Osteoblast (primary cell): ENCODE measurements at places on chromosomes 1 and 21.

GRCh38 chr1:46506470-46507219 is 17.0 kb downstream of the DMBX1 start:
- peak; percentile 49 for DNase-seq

- DNase-seq, result no peak
Measured at GRCh38 chr1:62439652-62440371, 3.0 kb downstream of the USP1 start.

GRCh38 chr1:100152271-100152670 is 19.3 kb downstream of the TRMT13 start:
- no peak for DNase-seq

GRCh38 chr1:61090546-61091202 is 8.3 kb downstream of the NFIA start:
- no peak for DNase-seq
